Activated CD4-positive, alpha-beta T cell treated with anti-CD3 and anti-CD28 coated beads for 36 hours (primary cell): ENCODE measurements at places on chromosomes 7 and 10.

DNA sequence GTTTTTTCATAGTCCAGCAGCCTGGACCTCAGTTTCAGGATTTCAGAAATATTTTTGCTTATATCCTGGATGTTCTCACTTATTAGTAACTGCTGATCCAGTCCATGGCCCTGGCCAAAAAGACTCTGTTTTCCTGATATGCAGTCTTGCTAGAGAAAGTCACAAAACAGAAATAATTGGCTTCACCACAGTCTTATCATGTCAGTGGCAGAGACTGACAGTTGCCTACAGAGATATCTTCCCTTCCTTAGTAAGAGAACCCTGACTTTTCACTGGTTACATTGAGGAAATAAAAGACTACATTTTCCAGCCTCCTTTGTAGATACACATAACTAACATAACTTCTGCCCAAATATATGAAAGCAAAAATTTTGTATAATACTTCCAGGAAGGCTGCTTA, 56.6 kb downstream of the AHR start:
- DNase-seq: no peak

DNA sequence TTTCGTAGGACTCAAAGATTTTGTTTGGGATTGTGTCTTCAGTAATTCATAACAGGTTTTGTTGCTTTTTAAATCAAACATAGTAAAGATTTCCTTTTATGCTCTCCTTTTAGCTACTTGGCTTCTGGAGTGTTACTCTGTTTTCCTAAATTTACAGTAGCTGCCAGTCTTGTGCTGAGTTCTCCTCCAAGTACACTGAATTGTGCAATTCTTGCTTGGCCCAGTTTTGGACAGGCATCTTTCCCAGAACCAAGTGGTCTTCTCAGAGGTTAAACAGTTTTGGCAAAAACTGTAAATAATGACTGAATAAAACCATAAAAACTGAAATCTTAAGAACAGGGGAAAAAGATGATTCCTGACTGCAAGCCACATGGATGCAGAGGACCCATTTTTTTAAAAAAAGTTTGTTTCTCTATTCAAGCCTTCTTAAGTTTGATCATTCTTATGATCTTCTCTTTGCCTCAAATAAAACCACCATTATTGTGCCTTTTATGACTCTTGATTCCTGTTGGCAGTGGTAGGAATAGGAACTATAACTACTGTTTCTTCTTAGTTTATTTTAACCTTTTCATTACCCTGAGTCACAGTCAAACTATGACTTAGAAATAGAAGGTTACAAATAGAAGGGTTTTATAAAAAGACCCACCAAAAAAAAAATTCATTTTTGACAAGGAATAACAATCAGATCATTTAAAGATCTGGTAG, 88.0 kb downstream of the MDFIC start:
- DNase-seq: no peak

DNA sequence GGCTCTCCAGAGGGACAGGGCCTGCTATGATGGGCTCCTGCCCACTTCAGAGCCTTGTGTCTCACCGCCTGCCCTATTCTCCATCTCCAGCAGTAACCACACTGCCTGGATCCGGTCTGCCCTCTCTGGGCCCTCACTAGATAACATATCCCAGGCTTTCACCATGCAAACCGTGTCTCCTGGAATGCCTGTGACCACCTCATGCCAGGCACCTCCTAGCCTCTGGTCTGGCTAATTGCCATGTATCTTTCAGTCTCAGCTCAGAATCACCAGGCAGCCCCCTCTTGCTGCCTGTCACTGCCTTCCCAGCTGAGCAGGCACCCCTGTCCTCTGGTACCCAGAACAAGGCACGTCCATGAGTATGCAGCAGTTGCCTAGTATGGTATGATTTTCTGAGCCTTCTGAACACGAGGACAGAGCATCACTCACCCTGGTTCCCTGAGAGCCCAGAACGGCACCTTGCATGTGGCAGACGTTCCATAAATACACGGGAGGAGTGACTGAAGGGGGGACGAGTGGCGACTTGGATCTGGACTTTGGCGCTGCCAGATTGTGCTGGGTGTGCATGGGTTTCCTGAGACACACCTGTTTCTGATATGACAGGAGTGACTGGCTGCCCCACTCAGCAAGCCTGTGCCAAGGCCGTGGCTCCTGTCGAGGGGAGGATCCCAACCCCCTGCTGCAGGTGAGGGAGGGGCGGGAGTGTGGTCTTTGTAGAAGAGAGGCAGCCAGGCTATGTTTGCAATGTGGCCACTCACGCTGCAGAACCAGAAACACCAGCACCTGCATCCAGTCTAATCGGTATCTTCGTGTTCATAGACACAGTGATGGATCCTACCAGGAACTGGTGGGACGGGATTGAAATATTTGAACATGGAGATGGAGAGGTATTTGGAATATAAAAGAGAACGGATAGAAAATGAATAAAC, 95.2 kb downstream of the VOPP1 start:
- no peak for DNase-seq

DNA sequence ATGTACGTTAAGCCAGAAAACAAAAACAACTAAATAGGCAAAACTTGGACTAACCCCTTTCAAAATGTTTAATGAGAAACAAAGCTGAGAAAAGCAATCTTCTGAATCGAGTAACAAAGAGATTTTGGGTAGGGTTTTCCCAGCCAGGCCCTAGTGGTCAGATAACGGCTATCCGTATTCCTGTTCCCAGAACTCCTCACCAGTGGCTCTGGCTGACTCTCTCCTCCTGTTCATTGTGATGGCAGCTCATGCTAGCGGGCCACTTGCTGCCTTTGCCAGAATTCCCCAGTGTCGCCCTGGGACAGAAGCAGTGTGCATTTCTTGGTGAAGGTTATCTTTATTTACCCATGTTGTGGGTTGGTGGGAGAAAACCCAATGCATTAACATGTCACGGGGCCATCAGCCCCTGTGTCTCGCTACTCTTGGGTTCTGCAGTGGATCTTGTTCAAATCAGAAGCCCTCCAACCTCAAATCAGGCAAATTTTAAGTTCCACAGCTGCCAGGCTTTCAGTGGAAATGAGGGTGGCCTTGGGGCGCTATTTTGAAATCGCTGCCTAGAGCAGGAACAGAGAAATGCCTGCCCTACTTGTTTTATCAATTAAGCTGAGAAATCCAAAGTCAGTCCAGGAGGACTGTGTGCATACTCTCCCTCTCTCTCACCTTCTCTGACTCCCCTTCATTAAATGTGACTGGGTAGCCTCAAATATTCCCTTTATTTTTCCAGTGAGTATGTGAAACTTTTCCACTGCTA, 164.5 kb upstream of the NPVF start:
- DNase-seq: no peak

DNA sequence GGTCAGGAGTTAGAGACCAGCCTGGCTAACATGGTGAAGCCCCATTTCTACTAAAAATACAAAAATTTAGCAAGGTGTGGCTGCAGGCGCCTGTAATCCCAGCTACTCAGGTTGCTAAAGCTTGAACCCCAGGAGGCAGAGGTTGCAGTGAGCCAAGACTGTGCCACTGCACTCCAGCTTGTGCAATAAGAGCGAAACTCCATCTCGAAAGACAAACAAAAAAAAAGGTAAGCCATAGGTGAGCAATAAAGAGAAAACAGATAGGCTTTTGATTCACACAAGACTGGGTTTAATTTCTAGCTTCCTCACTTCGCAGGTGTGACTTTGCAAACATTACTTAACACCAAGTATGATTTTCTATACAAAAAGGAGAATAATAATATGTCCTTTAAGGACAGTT, 72.3 kb upstream of the ACBD5 start:
- peak; percentile 24 for DNase-seq

DNA sequence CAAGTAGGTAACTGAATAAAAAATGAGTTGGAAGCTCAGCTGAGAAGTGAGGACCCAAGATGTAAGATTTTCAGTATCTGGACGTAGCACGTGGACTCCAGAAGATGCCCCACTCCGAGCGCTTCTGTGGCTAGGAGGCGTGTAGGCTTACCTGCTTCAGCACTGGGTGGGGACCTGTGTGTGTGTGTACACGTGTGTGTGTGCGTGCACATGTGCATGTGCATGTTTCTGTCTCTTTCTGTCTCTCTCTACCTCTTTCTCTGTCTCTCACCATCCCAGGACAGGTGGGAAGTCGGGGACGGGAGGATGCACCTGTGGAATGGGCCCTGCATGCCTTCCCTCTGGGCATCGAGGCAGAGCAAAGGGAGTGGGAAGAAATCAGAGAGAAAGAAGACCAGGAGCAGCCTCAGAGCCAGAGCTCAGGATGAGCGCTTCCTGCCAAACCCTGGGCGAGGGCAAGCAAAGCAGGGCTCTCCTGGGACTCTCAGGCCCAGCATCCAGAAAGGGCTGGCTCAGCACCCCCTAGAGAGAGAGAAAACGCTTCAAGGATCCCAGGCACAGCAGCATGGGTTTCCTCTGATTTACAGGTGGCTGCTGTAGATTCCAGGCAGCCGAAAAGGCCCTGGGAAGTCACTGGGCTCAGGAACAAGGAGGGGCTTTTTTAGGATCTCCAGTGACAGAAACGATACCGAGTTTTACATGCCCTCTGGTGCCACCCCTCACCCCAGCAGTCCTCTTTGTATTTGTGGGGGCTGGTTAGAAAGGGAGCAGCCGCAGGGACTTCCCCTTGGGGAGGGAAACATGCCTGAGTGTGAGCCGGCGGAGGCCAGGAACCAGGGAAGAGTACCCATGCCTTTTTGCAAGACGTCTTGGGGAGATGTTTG, 28.5 kb downstream of the CXCL12 start:
- DNase-seq: no peak

GRCh38 chr7:21278944-21279343, 148.9 kb upstream of the SP4 start:
- no peak for DNase-seq

DNA sequence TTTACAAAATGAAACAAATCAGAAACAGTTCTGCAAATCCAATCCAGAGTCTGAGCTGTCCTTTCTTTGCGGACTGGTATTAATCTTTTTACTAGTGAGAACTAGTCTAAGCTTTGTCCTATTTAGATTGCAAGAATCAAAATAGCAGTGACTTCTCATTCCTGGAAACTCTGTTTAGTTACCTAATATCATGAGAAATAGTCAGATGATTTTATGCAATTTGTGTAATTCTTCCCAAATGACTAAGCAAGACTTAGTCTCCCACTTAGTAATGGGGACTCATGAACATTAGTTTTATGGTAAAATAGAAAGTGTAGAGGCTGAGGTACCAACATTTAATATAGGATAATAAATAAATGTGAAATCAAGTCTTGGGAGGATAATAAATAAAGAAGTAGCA, 341.3 kb downstream of the DNAJB9 start:
- no peak for DNase-seq
